Uterus (tissue), 4 donors: ENCODE measurements at places on chromosomes 11 and 22. TPM values are rescaled to one million over a fixed set of nuclear protein-coding genes. Genes with fewer than 3 reads are reported as not detected.

DNA sequence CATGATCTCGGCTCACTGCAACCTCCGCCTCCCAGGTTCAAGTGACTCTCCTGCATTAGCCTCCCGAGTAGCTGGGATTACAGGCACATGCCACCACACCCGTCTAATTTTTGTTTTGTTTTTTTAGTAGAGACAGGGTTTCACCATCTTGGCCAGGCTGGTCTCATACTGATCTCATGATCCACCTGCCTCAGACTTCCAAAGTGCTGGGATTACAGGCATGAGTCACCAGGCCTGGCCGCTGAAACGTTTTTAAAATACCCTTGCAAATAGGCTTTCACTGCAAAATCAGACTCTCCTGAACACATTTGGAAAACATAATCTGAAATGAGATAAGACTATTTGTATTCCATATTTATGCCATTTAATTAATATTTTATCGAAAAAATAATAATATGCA lies 826.1 kb upstream of the CNTN5 start:
- no peak for DNase-seq

GRCh38 chr11:34926101-34926830 lies 9.8 kb downstream of the PDHX start:
- DNase-seq, result no peak

- DNase-seq, result no peak
These were observed 8.4 kb downstream of the KCTD17 start for GRCh38 chr22:37059876-37060449.

- no peak for DNase-seq
These were observed 31.8 kb downstream of the RNF169 start for GRCh38 chr11:74780248-74781005.

DNA sequence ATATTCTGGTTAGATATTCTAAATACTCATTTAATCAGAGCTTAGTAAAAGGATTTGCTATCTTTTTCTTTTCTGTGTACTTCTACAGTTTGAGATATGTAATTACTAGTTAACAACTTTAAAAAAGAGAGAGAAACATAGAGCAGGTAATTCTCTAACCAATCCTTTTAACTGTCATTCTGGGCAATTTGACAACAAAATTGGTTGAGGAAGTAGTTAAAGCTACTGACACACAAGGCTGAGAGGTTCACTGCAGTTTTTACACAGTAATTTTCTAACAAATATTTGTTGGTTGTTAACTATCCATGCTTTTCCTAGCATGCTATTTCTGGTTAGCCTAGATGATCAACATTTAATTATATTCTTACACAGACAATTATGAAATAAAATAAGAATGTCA lies 3.6 kb downstream of the SOX6 start:
- DNase-seq, result no peak

DNA sequence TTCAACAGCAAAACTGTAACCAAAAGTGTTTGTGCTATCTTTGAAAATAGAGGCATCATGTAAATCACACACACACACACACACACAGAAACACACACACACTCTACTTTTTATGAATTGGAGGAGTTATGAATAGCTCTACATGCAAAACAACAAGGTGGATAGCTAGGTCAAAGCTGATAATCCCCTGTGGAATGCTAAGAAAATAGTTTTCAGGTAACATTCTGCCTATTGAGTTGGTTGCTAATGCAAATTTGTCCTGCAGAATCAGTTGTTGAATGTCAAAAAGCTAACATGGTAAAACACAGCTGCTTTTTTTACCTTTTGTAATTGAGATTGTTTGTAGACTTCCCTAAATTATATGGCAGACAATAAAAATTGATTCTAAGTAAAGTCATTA lies 1658.4 kb upstream of the RAG2 start:
- DNase-seq, result no peak

GRCh38 chr11:86460461-86461385 lies 86.0 kb downstream of the CCDC81 start:
- DNase-seq, result no peak

GRCh38 chr11:103683576-103683975 lies 352.9 kb upstream of the DDI1 start:
- DNase-seq, result no peak

MYOD1 gene
- not detected for total RNA-seq

MMP13 gene
- not detected for total RNA-seq

KDM4E gene
- not detected for total RNA-seq

KCTD21 gene
- total RNA-seq, result 9.6 TPM

F2 gene
- total RNA-seq, result 0.27 TPM

SNRPD3 gene
- 60.4 TPM for total RNA-seq

TCN1 gene
- not detected for total RNA-seq

TUBA8 gene
- total RNA-seq, result 14.6 TPM
